Activated CD4-positive, alpha-beta T cell treated with anti-CD3 and anti-CD28 coated beads, Interleukin-2, amount 10 ng/mL, durations not matched to agents 24 days and 14 days (primary cell): ENCODE measurements at places on chromosomes 12 and 14.

DNA sequence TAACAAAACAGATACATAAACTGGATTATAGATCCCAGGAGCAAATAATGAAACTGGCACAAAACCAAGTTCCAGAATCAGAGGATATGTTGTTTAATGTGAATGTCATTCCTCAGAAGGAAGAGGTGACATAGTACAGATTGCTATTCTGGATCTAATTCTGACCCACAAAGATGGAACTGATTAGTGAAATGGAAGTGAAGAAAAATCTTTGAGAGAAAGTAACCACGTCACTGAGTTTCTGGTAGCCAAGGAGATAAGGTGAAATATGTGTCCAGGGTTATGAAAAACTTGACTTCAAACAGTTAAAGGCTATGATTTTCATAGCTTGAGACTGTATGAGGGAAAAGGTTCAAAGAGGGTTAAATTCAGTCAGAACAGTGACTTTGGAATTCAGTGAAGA is 8.3 kb downstream of the OR10AD1 start:
- H3K36me3 ChIP-seq, result no peaks in the 10 kb centered on the region
- H3K27me3 ChIP-seq, result peaks cover 41% of the 10 kb centered on the region
- no peak overlapping the region for H3K4me3 ChIP-seq
- no peak overlapping the region for H3K27ac ChIP-seq

GRCh38 chr12:106297075-106297474 is 5.5 kb upstream of the TCP11L2 start:
- no peaks in the 10 kb centered on the region for H3K27me3 ChIP-seq
- H3K27ac ChIP-seq, result no peak overlapping the region
- no peaks in the 10 kb centered on the region for H3K36me3 ChIP-seq
- H3K4me3 ChIP-seq, result no peak overlapping the region
- H3K4me1 ChIP-seq, result peaks cover 16% of the 10 kb centered on the region
- no peak for DNase-seq

DNA sequence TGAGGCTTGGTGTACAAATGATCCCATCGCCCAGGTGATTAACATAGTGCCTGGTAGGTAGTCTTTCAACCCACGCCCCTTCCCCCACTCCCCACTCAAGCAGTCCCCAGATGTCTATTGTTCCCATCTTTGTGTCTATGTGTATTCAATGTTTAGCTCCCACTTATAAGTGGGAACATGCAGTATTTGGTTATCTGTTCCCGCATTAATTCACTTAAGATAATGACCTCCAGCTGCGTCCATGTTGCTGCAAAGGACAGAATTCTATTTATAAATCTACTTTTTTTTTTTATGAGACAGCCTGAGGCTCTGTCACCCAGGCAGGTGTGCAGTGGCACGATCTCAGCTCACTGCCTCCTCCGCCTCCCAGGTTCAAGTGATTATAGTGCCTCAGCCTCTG is 15.7 kb downstream of the SPX start:
- H3K4me1 ChIP-seq, result peaks cover 7% of the 10 kb centered on the region
- no peak overlapping the region for H3K4me3 ChIP-seq
- H3K27ac ChIP-seq, result no peak overlapping the region
- DNase-seq, result no peak

GRCh38 chr12:117685110-117685926 is 283.5 kb downstream of the KSR2 start:
- H3K36me3 ChIP-seq, result no peaks in the 10 kb centered on the region
- no peak overlapping the region for H3K27ac ChIP-seq
- no peaks in the 10 kb centered on the region for H3K4me1 ChIP-seq
- no peak for DNase-seq

GRCh38 chr12:69897744-69898143 is 72.7 kb downstream of the MYRFL start:
- no peak overlapping the region for H3K4me3 ChIP-seq
- no peaks in the 10 kb centered on the region for H3K4me1 ChIP-seq
- H3K36me3 ChIP-seq, result no peaks in the 10 kb centered on the region
- H3K27ac ChIP-seq, result no peak overlapping the region
- no peaks in the 10 kb centered on the region for H3K27me3 ChIP-seq

- no peaks in the 10 kb centered on the region for H3K27me3 ChIP-seq
- no peak for DNase-seq
- no peak overlapping the region for H3K4me3 ChIP-seq
- no peaks in the 10 kb centered on the region for H3K36me3 ChIP-seq
Measured at GRCh38 chr14:40436551-40436950, 1004.3 kb upstream of the FBXO33 start.

- no peak overlapping the region for H3K27ac ChIP-seq
- no peak for DNase-seq
- H3K36me3 ChIP-seq, result no peaks in the 10 kb centered on the region
Measured at GRCh38 chr12:130434560-130434959, 96.9 kb downstream of the PIWIL1 start.

GRCh38 chr12:7016958-7017571 is 1.2 kb downstream of the LPCAT3 start:
- no peak overlapping the region for H3K27ac ChIP-seq
- no peaks in the 10 kb centered on the region for H3K27me3 ChIP-seq
- DNase-seq, result no peak
- H3K4me3 ChIP-seq, result peak overlapping the region; percentile 90
- H3K4me1 ChIP-seq, result peaks cover 32% of the 10 kb centered on the region

DNA sequence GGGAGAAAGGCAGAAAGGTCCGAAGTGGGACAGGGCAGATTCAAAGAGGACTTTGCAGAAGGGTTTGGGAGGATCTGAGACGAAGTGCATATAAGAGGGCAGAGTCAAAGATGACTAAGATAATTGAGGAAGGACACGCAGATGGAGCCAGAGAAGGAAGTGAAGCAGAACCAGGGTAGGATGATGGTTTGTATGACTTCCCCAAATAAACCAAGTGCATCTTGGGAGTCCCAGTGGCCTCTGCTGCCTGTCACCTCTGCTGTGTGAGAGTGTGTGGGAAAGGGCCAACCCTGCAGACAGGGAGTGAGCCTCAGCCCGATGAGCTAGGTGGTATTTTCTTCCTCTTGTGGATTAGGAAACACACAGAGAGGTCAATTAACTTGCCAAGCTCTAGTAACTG is 36.8 kb downstream of the FLVCR2 start:
- no peaks in the 10 kb centered on the region for H3K27me3 ChIP-seq
- no peak overlapping the region for H3K4me3 ChIP-seq
- H3K27ac ChIP-seq, result no peak overlapping the region
- no peak for DNase-seq
- H3K4me1 ChIP-seq, result no peaks in the 10 kb centered on the region

GRCh38 chr14:104108570-104109541 is 23.4 kb downstream of the ASPG start:
- H3K4me1 ChIP-seq, result no peaks in the 10 kb centered on the region
- no peak for DNase-seq
- H3K36me3 ChIP-seq, result no peaks in the 10 kb centered on the region
- H3K27me3 ChIP-seq, result no peaks in the 10 kb centered on the region

- no peak overlapping the region for H3K4me3 ChIP-seq
- no peaks in the 10 kb centered on the region for H3K36me3 ChIP-seq
- H3K27ac ChIP-seq, result no peak overlapping the region
- peaks cover 4% of the 10 kb centered on the region for H3K4me1 ChIP-seq
- H3K27me3 ChIP-seq, result peaks cover 16% of the 10 kb centered on the region
- DNase-seq, result no peak
Measured at GRCh38 chr12:48291511-48291910, 59.2 kb downstream of the ZNF641 start.

GRCh38 chr14:99777951-99778350 is 15.3 kb upstream of the EML1 start:
- peaks cover 10% of the 10 kb centered on the region for H3K4me1 ChIP-seq
- no peak overlapping the region for H3K27ac ChIP-seq
- H3K27me3 ChIP-seq, result peaks cover 33% of the 10 kb centered on the region
- no peak overlapping the region for H3K4me3 ChIP-seq
- H3K36me3 ChIP-seq, result no peaks in the 10 kb centered on the region

- H3K27ac ChIP-seq, result no peak overlapping the region
- no peaks in the 10 kb centered on the region for H3K27me3 ChIP-seq
- H3K4me3 ChIP-seq, result no peak overlapping the region
- peaks cover 2% of the 10 kb centered on the region for H3K4me1 ChIP-seq
- no peak for DNase-seq
- peaks cover 46% of the 10 kb centered on the region for H3K36me3 ChIP-seq
Measured at GRCh38 chr14:58455593-58456265, 28.2 kb downstream of the KIAA0586 start.

DNA sequence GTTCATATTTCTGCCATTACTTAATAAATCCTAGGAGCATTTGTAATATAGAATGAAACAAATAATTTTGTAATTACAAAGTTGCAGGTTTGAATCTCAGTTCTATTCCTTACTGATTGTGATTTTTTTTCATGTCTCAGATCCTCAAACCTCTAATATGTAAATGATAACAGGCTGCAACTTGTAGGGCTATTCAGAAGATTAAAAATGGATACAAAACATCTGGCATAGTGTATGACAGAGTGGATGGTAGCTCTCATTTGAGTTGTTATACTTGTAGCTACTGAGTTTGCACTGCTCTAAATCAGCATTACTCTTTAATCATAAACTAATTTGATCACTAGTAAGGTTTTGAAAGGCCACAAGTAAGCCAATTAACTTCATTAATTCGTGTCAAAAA is 406.3 kb upstream of the MGAT4C start:
- H3K27ac ChIP-seq, result no peak overlapping the region
- no peaks in the 10 kb centered on the region for H3K4me1 ChIP-seq
- no peak overlapping the region for H3K4me3 ChIP-seq
- DNase-seq, result no peak
- H3K36me3 ChIP-seq, result no peaks in the 10 kb centered on the region

DNA sequence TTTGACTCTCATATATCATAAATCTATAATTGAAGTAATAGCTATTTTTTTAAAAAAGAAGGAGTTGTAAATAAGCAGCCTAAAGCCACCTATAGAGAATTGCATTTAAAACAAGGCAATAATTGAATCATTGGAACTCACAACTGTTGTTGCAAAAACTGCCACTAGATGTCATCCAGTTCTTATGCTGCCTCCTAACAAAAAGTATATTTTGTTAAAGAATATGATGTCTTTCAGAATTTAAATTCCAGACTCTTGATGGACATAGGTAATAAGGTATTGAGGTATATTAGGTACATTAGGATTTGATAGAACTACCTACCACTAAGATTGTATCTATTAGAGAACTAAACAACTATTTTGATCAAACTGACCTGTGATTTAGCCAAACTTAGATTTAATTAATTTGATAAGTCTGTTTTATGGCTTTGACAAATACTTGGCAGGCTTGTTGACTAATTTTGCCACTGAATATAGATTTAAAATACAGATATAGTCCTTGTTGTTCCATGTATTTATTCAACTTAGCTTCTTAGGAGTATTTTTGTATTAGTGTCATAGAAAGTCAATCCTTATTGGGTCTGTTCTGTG is 401.4 kb downstream of the RPL10L start:
- no peak overlapping the region for H3K27ac ChIP-seq
- no peaks in the 10 kb centered on the region for H3K36me3 ChIP-seq
- H3K27me3 ChIP-seq, result no peaks in the 10 kb centered on the region
- no peaks in the 10 kb centered on the region for H3K4me1 ChIP-seq
- no peak overlapping the region for H3K4me3 ChIP-seq
- no peak for DNase-seq

- H3K27ac ChIP-seq, result no peak overlapping the region
- peaks cover 5% of the 10 kb centered on the region for H3K36me3 ChIP-seq
- no peak overlapping the region for H3K4me3 ChIP-seq
- no peak for DNase-seq
- H3K27me3 ChIP-seq, result no peaks in the 10 kb centered on the region
Measured at GRCh38 chr12:122395319-122395718, 27.1 kb downstream of the CLIP1 start.

DNA sequence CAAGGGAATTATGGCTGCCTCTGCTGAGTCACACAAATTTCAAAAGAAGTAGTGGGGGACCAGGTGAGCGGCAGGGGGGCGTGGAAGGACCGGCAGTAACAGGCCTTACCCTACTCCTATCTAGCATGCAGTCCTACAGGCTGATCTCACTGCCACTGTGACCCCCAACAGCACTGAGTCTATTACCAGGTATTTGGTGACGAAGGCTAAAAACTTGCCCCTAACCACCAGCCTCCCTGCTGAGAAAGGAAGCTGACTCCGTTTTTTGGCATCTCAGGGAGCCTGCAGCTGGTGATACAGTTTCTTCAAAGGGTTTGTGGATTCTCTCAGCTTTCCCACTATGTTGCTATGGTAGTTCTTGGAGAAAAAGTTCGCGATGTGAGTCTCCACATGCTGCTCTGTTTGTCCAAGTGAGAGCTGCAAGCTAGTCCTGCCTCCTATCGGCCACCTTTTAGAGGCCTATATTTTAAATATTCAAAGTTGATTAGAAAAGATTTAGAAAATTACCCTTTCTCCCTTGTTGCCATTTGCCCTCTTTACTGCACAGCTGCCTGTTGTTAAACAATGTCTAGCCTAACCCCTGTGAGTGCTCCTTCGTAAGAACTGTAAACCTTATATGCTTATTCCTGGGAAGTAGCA is 57.1 kb upstream of the SLCO1B1 start:
- H3K27ac ChIP-seq, result no peak overlapping the region
- no peak for DNase-seq
- H3K27me3 ChIP-seq, result no peaks in the 10 kb centered on the region

GRCh38 chr14:89013698-89014568 is 189.5 kb downstream of the TTC8 start:
- H3K4me3 ChIP-seq, result no peak overlapping the region
- H3K27me3 ChIP-seq, result peaks cover 10% of the 10 kb centered on the region
- H3K27ac ChIP-seq, result no peak overlapping the region
- no peaks in the 10 kb centered on the region for H3K4me1 ChIP-seq
- DNase-seq, result no peak

DNA sequence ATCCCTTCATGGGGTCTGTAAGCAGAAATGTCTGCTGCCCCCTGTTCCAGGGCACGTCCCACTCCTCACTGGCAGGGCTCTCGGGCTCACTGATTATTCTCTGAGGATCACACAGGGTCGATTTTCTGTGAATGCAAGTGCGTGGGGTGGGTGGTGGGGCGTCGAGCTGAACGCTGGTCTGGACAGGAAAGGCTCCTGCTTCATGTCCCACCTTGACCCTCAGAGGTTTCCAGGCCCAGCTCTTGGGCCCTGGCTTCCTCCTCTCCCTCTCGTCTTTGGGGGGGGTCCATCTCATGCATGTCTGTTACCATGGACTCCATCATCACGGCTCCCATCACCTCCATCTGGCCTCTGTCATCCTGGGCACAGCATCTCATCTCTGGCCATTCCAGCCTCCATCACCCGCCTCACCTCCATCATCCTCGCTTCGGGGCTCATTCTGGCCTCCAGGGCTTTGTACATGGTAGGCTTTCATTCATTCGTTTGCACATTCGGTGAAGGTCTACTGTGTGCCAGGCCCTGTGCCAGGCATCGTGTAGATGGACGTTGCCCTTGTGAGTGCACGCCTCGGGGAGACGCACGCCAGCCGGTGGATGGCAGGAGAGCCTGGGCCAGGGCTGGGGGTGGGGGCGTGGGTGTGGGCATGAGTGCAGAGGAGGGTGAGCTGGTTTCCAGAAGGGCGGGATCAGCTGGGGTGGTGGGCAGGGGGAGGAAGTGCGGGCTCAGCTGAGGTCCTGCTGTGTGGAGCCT is 34.7 kb downstream of the RTL1 start:
- peaks cover 5% of the 10 kb centered on the region for H3K4me1 ChIP-seq
- H3K27ac ChIP-seq, result no peak overlapping the region

DNA sequence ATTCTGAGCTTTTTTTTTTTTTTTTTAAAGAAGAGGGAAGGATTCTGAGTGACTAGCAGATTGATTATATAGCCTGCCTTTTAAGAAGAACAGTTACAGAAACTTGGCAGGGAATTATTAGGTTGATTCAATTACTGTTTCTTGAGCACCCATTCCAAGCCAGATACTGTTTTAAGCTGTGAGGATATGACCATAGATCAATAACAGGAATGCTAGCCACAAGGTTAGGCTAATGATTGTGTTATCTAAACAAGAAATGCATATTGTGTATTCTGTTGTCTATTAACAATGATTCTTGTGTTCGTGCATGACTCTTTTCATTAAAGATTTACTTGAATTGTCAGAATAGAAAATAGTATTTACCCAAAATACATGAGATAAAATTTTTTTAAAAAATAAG is 67.1 kb downstream of the PRORP start:
- peaks cover 5% of the 10 kb centered on the region for H3K4me1 ChIP-seq
- peaks cover 35% of the 10 kb centered on the region for H3K36me3 ChIP-seq
- no peak overlapping the region for H3K27ac ChIP-seq
